Epithelial cell of proximal tubule (primary cell): ENCODE measurements at places on chromosomes 4 and X. TPM values are rescaled to one million over a fixed set of nuclear protein-coding genes. Genes with fewer than 3 reads are reported as not detected.

DNA sequence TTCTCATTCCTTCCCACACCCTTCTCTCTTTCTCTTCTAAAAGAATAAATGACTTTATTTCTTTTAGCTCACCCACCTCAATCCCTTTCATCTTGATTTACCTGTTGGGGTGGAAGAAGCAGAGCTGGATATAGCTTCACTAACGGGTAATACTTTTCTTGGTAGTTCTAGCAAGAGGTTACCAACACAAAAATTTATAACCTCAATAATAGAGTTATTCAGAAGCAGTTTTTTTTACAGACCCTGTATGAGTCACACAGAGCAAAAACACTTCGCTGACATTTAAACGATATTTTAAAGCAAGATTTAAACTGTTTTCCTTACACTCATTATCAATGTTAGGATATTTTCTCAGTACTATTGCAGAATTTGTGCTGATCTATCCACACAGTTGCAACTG is 42.4 kb downstream of the CBLL2 start:
- no peak for DNase-seq

DNA sequence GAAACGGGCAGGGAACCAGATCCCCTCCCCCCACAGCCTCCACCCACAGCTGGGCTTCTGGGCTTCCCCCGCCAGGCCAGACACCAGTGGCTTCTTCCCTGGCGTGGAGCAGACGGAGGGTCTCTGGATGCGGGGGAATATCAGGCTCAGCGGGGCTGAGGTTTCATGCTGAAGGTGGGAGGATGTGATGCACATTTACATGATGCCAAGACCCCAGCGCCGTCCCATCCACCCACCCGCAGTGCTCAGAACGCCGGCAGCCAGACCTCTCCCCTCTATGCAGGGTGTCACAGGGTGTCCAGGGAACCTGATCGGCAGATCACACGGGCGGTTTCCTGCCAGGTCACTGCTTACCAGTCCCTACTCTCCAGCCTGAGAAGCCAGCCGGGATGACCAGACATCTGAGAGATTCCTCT is 12.8 kb upstream of the TNIP2 start:
- no peak for DNase-seq

DNA sequence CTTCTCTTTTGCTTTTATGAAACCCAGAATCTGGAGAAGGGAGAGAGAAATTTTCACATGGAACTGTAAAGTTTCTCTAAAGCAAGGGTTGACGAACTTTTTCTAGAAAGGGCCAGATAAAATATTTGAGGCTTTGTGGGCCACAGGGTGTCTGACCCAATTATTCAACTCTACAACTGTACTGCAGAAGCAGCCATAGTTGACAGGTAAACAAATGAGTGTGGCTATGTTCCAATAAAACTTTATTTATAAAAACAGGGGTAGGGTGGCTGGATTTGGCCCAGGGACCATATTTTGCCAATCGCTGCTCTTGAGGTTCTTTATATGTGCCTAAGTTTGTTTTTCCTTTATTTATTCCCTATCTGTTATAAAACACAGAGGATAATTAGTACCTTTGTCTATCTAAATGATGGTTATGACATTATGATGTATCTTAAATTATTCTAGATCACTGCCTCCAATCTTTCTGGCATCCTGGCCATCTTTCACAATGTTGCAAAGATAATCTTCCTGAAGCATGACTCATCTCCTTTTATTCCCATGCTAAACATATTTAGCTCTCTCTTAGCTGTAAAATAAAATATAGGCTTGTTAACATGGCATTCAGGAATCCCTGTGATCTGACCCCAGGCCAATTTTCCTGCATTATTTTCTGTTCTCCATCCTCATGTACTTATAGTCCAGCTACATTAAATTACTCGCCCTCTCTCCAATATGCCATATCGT is 106.8 kb upstream of the CBLL2 start:
- no peak for DNase-seq

GRCh38 chrX:114798907-114799306 is 215.0 kb downstream of the HTR2C start:
- DNase-seq = no peak

DNA sequence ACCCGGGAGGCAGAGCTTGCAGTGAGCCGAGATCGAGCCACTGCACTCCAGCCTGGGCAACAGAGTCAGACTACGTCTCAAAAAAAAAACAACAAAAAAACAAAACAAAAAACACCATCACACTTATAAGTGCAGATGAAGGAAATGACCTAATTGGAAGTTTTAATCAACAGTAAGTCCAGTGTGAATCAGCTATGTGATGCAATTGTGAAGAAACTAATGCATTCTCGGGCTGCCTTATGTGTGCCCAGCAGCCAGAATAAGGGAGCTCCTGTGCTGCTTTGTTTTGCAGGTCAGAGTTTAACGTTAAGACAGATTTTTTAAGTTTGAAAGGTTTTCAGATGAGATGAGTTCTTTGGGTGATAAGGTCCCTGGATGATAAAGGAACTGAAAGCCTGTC is 10.8 kb downstream of the DAPP1 start:
- DNase-seq = no peak

DNA sequence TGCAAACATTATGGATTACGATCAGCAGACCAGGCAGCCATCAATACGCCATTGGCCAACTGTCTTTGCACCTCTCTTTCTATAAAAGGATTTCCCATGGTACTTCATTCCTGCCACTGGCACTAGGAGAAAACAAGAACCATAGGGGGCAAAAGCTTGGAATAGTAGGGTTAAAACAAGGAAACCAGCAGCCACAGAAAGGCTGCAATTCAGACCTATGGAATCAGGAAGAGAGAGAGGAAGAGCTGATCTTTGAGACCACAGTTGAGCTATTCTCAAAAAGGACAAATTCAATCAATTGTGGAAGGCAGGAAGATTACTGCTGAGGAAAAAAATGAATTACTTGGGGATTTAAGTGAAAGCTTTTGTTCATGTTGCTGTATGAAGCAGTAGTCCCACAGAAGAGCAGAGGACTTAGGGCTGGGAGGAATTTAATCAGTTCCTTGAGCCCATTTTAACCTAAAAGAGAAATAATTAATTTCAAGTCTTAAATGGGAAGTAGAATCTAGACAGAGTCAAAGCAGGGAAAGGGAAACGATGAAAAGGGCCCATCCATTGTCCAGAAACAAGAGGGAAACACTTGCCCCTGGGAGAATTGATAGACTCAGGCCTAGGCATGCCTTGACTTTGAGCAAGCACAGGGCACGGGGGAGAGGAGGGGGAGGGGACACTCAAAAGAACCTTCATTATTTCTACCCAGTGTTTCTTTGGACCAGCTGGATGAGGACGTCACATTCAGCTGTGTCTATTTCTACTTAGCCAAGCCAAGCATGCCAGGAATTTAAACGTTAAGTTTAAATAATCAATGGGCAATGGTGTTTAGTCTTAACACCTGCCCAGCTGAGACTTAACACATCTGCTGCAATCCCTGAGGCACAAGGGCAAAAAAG is 50.7 kb downstream of the SCD5 start:
- no peak for DNase-seq

GRCh38 chrX:135572436-135572835 is 52.0 kb downstream of the INTS6L start:
- DNase-seq = no peak

DNA sequence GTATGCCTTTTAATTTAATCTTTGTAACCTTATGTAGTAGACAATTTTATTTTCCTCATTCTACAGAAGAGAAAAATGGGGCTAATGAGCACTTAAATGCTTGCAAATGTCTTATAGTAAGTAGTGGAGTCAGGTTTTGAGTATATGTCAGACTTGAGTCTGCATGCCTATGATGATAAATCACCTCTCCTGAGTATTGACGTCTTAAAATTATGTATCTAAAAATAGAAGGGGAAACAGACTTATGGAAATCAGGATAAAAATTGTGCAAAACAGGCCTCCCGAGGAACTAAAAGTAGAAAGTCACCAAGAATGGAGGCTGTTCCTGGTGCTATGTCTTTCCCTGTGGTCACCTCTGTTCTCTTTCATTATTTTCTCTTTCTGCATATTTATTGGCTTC is 92.7 kb downstream of the STIM2 start:
- DNase-seq = no peak

The F8 gene
- total RNA-seq = 0.22 and 2.5 TPM in 2 replicates

The CYBB gene
- not detected in 2 replicates for total RNA-seq

The ART3 gene
- total RNA-seq = not detected in 2 replicates

The UGT2B7 gene
- 0.12 and 21.3 TPM in 2 replicates for total RNA-seq

The FAM9C gene
- total RNA-seq = not detected in 2 replicates

The LANCL3 gene
- total RNA-seq = 0.12 and 1.5 TPM in 2 replicates

The SLC25A31 gene
- not detected in 2 replicates for total RNA-seq
